Fibroblast of the aortic adventitia (primary cell): ENCODE measurements at places on chromosomes 5 and 9. TPM values are rescaled to one million over a fixed set of nuclear protein-coding genes. Genes with fewer than 3 reads are reported as not detected.

Gene PAEP
- total RNA-seq, result not detected in 2 replicates

Gene SH3TC2
- 1.6 and 4.1 TPM in 2 replicates for total RNA-seq

Gene TLR4
- 4.8 and 16.8 TPM in 2 replicates for total RNA-seq

Gene IL13
- total RNA-seq, result not detected in 2 replicates

Gene GPRIN1
- total RNA-seq, result 1.7 and 7.1 TPM in 2 replicates

Gene LHX6
- total RNA-seq, result not detected in 2 replicates

Gene PTGES
- 6.9 and 30.9 TPM in 2 replicates for total RNA-seq

Gene LCN9
- not detected in 2 replicates for total RNA-seq

Gene BASP1
- 18.5 and 50.7 TPM in 2 replicates for total RNA-seq

Gene XPA
- 11.1 and 39.5 TPM in 2 replicates for total RNA-seq

Gene NR6A1
- total RNA-seq, result 1.2 TPM in 1 of 2 replicates, not detected in the other

Gene CORO2A
- total RNA-seq, result 0.36 and 0.57 TPM in 2 replicates

Gene FGF18
- 0.54 TPM in 1 of 2 replicates, not detected in the other for total RNA-seq

Gene RALGPS1
- 2.4 and 2.9 TPM in 2 replicates for total RNA-seq

Gene PCDHA1
- 0.09 TPM in 1 of 2 replicates, not detected in the other for total RNA-seq

Gene BTNL9
- total RNA-seq, result not detected in 2 replicates

Gene HINT1
- total RNA-seq, result 132 and 152 TPM in 2 replicates

Gene CDX1
- total RNA-seq, result 0.18 and 0.65 TPM in 2 replicates

Gene HK3
- total RNA-seq, result not detected in 2 replicates

Gene TRAF1
- 1.8 and 8.5 TPM in 2 replicates for total RNA-seq

Gene GADD45G
- 0.36 and 6.1 TPM in 2 replicates for total RNA-seq
